Esophagus muscularis mucosa (tissue), 4 donors: ENCODE measurements at places on chromosomes 7 and 10. TPM values are rescaled to one million over a fixed set of nuclear protein-coding genes. Genes with fewer than 3 reads are reported as not detected.
A peak's percentile ranks its signal among the peaks of the same experiment; 100 is the strongest.

DNA sequence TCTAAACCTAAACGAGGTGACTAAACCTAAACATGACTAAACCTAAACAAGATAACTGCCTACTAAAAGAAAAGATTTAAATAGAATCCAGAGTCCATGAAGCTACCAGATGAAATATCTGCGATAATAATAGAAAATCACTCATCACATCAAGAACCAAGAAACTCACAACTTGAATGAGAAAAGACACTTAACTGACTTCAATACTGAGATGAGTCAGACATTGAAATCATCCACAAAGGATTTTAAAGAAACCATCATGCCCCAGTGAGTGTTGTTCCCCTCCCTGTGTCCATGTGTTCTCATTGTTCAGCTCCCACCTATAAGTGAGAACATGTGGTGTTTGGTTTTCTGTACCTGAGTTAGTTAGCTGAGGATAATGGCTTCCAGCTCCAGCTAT lies 416.0 kb downstream of the CALN1 start:
- no peaks in the 10 kb centered on the region for H3K4me1 ChIP-seq
- no peaks in the 10 kb centered on the region for H3K27me3 ChIP-seq
- no peak overlapping the region for H3K27ac ChIP-seq
- H3K36me3 ChIP-seq: no peaks in the 10 kb centered on the region

TRIM56 gene
- 24.2 TPM for total RNA-seq

- H3K36me3 ChIP-seq: no peaks in the 10 kb centered on the region
- H3K4me3 ChIP-seq: no peak overlapping the region
- DNase-seq: peak; percentile 79
These were observed 30.0 kb upstream of the LANCL2 start for GRCh38 chr7:55335151-55335550.

ACSM6 gene
- total RNA-seq: not detected

OR2A7 gene
- 1.2 TPM for total RNA-seq

- H3K36me3 ChIP-seq: no peaks in the 10 kb centered on the region
- H3K27me3 ChIP-seq: no peaks in the 10 kb centered on the region
- peak; percentile 57 for DNase-seq
- H3K4me3 ChIP-seq: no peak overlapping the region
- no peak overlapping the region for H3K27ac ChIP-seq
- no peaks in the 10 kb centered on the region for H3K4me1 ChIP-seq
These were observed 136.8 kb upstream of the MGMT start for GRCh38 chr10:129330211-129330610.

DNA sequence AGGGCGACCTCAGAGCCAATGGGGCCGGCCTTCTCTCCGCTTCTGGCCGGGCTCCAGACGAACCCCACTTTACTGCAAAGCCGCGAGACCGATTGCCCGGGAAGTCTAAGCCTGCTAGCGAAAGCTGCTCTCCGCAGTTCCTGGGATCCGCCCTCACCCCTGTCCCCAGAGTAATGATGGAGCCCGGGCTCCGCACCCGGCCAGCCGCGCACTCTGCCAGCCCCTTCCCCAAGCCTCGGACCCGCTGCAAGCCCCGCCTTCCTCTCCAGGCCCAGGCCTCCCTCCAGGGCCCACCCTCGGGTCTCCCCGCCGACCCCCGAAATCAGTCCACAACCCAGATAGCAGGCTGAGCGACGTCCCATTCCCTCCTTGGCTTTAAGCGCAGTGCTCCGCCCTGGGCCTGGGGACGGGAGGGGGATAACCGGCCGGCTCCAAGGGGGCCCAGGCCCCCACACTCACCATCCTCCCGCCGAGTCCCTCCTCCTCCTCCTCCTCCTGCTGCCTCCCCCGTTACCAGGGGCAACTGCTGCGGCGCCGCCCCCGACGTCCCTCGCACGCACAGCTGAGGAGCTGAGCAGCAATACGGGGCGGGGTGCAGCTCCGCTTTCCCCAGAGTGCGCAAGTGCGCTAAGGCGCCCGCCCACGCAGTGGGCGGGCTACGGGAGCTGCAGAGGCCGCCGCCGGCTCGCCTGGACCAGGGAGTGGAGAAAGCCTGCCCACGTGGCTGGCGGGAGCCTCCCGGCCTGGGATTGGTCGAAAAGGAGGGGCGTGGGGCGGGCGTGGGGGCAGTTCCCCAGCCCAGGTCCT lies at the start of gene ARL3:
Gene ARL3, minus strand, starts transcription at position 584 of the 807 bp plus-strand sequence. Its CDS starts 122 bp downstream, at position 462.
- H3K4me1 ChIP-seq: peaks cover 19% of the 10 kb centered on the region
- peak within 1 kb of the TSS; percentile 92 for H3K27ac ChIP-seq
- H3K4me3 ChIP-seq: peak within 1 kb of the TSS; percentile 88
- DNase-seq: peak; percentile 99
- no peaks in the 10 kb centered on the region for H3K36me3 ChIP-seq

DNA sequence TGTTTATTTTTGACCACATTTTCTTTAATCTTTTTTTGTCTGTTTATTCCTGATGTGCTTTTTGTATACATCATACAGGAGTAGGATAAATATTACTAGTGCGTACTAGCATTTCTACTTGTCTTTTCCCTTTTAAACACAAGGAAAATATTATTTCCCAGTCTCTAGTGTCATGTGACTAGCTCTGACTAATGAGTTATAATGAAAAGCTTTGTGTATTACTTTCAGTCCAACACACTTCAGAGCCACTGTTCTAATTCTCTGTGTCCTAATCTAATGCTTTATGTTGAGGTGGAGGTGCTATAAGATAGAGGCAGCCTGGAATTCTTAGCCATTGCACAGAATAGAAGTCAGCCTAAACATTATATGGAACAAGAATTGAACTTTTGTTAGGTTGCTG lies 65.0 kb upstream of the RAB18 start:
- H3K27ac ChIP-seq: no peak overlapping the region
- peaks cover 13% of the 10 kb centered on the region for H3K4me1 ChIP-seq

TAS2R41 gene
- not detected for total RNA-seq

ANKRD16 gene
- total RNA-seq: 6.5 TPM

NPC1L1 gene
- not detected for total RNA-seq
